ENCODE measurements at places on chromosomes 2 and 18.

DNA sequence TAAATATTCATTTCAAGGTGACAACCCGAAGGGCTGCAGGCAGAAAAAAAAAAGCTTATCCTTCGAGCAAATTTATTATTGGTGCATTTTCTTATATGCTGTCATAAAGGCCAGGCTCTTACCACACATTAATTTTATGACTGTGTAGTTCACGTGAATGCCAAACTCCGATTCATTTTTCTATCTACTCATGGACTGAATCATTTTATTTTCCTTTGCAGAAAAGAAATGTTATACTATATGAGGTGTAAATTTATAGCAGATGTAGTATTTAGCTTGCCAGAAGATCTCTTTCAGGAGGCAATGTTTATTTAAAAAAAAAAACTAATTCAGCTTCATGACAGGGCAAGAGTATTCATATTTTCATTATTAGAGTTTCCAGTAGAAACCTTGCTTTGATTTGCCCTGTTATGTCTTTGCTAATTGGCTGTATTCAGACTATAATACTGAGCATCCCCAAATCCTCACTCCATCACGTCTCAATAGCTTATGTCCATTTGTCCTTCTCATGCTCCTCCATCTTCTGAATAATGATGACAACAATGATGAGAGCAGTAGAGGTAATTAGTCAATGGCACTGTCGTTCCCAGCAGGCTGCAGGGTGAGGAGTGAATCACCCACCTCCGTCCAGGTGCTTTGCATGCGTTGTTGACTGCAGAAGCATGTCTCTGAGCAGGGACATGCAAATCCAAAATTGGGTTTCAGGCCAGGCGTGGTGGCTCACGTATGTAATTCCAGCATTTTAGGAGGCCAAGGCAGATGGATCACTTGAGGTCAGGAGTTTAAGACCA is 101.1 kb upstream of the RAB12 start:
- DNase-seq: peak; percentile 40

DNA sequence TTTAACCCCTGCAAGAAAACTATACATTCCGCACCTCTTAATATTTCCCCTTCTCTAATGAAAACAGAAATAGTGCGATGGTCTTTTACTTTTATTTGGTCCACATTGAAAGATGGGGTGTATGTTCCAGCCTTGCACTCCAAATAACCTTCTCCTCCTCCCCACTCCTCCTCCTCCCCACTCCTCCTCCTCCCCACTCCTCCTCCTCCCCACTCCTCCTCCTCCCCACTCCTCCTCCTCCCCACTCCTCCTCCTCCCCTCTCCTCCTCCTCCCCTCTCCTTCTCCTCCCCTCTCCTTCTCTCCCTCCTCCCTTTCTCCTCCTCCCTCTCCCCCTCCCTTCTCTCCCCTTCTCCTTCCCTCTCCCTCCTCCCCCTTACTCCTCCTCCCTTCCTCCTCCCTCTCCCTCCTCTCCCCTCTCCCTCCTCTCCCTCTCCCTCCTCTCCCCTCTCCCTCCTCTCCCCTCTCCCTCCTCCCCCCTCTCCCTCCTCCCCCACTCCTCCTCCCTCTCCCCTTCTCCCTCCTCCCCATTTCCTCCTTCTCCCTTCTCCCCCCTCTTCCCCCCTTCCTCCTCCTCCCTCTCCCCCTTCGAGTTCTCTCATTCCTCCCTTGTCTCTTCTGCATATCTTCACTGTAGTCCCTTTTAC is 70.4 kb downstream of the ZNF532 start:
- no peak for DNase-seq

DNA sequence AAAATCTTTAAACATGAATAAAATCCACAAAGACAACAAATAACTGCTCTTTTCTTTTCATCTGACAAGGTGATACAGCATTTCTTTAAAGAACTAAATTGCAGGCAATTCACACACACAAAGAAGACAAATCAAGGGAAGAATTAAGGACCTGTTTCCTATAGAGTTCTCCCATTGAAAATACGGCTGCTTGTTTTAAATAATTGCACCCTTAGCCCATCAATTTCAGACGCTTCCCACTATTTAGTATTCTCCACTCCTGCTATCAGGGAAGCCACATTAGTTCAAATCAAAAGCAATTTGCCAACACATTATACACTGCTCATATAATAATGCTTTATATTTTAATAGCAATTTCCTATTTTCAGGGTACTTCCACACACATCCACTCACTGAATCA is 11.3 kb downstream of the CMPK2 start:
- no peak for DNase-seq

DNA sequence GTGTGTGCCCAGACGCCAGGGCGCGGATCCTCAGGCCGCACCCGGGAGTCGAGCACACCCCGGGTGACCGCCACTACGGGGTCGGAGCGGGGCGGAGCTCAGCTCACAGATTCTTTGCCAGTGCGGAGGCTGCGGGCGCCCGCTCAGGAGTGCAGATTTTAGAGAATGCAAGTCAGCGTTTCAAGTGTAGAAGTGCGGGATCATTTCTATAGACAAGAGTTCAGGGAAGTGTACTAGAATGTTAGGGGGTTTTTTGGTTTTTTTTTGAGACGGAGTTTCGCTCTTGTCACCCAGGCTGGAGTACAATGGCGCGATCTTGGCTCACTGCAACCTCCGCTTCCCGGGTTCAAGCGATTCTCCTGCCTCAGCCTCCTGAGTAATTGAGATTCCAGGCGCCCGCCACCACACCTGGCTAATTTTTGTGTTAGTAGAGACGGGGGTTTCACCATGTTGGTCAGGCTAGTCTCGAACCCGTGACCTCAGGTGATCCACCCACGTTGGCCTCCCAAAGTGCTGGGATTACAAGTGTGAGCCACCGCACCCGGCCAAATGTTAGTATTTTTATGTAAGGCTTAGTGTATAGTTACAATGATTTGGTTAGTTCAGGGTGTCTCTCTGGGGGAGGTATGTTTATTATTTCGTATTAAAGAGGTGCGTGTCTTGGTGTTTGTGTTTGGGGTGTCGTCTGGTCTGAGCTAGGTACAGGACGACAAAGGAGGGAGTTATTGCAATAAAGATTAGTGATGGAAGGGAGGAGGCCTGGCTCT is 619 bp upstream of the FAM168B start:
- DNase-seq: no peak

DNA sequence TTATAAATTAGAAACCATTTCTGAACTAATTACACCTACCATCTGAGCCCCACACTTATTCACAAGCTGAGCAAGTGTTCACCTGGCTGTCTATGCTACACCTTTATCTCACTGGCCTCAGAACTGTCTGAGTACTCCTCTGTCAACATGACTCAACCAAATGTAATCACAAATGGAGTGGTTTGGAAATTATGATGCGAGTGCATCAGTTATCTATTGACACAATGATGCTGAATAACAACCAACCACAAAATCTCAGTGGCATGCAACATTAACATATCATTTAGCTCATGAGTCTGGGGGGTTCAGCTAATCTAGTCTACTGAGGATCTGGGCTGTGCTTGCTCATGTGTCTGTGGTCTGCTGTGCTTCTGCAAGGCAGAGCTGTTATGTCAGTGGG is 184.2 kb upstream of the NXPH2 start:
- DNase-seq: no peak

DNA sequence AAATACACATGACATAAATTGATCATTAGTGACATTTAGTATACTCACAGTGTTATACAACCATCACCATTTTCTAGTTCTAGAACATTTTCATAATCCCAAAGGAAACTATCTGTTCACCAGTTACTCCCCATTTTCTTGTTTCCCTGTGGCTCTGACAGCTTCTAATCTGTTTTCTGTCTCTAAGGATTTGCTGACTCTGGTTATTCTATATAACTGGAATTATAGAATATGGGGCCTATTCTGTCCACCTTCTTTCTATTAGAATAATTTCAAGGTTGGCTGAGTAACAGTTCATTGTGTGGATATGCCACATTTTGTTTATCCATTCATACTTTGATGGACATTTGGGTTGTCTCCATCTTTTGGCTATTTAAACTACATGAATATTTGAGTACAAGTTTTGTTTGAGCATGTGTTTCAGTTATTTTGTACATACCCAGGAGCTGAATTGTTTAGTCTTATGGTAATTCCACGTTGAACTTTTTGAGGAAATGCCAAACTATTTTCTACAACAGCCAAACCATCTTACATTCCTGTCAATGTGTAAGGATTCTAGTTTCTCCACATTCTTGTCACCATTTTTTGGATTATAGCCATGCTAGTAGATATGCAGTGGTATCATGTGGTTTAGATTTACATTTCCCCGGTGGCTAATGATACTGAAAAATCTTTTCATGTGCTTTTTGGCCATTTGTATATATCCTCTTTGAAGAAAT is 20.5 kb downstream of the KIAA1328 start:
- DNase-seq: no peak

- no peak for DNase-seq
Measured at GRCh38 chr2:228802181-228803071, 468.7 kb downstream of the PID1 start.

GRCh38 chr2:10507106-10507505 is 59.0 kb upstream of the ODC1 start:
- DNase-seq: no peak

- DNase-seq: peak; percentile 2
Measured at GRCh38 chr2:152950126-152950525, 231.7 kb downstream of the ARL6IP6 start.

GRCh38 chr18:12012697-12013096 is 31.4 kb downstream of the IMPA2 start:
- DNase-seq: no peak

DNA sequence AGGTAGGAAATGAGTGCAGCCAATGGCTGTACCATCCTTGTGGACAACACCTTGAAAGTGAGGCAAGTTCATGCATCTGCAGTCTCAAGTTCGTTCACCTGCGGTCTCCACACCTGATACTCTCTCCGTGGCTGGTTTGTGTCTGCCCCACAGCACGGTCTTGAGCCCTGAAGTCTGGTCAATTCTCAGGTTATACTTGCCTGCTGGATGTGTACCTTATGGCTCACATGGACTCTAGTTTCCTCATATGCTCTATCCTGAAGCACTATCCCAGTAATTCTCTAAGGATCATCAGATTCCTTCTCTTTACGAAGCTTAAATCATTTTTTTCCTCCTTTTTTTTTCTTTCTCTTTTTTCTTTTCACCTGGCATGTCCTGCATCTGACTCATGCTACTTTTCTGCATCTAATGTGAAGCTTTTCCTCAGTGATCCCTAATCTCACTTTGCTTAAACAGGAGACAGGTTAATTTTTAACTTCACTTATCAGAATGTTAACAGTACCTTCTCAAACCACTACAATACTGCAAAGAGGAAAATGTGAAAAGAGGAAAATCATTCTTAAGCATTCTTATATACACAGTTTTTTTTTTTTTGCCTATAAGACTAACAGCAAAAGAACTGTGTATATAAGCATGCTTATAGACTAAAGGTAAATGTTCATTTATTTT is 511.2 kb downstream of the SOX11 start:
- DNase-seq: no peak

- DNase-seq: peak; percentile 99
Measured at GRCh38 chr2:55862246-55862645, 61.3 kb downstream of the EFEMP1 start.

DNA sequence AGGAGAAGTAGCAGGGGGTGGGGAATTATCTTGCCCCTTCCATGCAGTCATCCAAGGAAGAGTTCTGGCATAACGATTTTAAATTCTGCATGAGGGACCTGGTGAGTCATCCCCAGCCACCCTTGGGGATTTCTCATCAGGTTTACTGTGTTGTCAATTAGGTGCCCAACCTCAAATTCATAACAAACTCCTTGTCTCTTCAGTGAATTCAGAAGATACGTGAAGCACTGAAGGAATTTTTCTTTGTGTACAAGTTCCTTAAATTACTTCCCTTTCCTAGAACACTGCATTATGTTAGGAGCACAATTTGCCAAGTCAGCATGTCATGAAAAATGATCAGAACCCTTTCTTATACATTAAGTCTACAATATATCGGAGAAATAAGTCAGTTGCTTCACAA is 70.8 kb upstream of the NOSTRIN start:
- DNase-seq: no peak

- DNase-seq: no peak
Measured at GRCh38 chr18:31624892-31625640, 33.4 kb downstream of the TTR start.

GRCh38 chr2:200003444-200003843 is 48.1 kb downstream of the MAIP1 start:
- no peak for DNase-seq

DNA sequence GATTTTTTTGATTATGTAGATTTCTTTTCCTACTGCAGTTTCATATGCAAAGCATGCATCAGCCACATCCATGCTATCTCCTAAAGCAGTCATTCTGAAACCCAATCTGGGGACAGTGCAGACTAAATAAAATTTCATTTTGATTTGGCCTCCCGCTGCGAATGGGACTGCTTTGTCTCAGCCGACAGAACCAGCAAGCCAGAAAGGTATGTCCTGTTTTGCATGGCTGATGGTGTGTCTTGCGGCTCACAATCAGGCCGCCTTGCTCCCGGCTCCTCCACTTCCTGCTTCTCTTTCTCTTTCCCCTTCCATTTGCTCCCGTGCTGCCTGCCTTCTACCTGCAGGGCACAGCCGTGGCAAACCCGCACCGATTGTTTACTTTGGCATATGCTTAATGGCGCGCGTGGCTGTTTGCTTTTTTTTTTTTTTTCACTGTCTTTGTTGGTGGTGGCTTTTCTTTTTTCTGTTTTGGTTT is 419.6 kb upstream of the POU3F3 start:
- no peak for DNase-seq

DNA sequence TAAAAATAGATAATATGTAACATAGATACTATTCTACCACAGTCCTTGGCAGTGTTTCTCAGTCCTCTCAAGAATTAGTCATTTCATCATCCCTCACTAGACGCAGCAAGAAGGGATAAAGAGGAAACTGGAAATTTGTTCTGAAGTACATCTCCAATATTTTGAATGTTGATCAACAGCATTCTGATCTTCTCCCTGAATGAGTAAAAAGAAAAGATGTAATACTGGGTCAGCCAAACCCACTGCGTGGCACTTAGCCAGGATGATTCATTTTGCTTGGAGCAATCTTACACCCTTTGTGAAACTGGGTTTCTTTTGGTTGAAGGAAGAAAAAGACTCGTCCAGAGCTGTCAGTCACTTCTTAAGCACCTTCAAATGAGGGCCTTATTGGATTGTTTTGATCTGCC is 54.1 kb downstream of the TAF1B start:
- peak; percentile 89 for DNase-seq

- DNase-seq: no peak
Measured at GRCh38 chr2:61463769-61464475, 7.0 kb downstream of the USP34 start.

DNA sequence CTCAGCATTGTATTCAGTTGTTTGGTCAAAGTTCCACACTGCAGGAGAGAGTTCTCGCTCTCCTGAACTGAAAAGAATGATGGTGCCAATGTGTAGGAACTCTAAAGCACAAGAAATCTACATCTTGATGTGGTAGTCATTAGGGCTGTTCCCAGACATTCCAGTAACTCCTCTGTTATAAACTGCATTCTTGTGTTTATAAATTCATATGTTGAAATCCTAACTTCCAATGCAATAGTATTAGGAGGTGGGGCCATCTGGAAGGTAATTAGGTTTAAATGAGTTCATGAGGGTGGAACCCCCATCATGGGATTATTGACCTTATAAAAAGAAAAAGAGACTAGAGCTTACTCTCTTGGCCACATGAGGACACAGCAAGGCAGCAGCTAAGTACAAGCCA is 239.6 kb downstream of the CDH20 start:
- DNase-seq: peak; percentile 66

- no peak for DNase-seq
Measured at GRCh38 chr2:170298115-170298514, 120.2 kb downstream of the MYO3B start.

All from amniotic epithelial cell (primary cell).